GM20000 (cell line): ENCODE measurements at places on chromosomes 2 and 18.

DNA sequence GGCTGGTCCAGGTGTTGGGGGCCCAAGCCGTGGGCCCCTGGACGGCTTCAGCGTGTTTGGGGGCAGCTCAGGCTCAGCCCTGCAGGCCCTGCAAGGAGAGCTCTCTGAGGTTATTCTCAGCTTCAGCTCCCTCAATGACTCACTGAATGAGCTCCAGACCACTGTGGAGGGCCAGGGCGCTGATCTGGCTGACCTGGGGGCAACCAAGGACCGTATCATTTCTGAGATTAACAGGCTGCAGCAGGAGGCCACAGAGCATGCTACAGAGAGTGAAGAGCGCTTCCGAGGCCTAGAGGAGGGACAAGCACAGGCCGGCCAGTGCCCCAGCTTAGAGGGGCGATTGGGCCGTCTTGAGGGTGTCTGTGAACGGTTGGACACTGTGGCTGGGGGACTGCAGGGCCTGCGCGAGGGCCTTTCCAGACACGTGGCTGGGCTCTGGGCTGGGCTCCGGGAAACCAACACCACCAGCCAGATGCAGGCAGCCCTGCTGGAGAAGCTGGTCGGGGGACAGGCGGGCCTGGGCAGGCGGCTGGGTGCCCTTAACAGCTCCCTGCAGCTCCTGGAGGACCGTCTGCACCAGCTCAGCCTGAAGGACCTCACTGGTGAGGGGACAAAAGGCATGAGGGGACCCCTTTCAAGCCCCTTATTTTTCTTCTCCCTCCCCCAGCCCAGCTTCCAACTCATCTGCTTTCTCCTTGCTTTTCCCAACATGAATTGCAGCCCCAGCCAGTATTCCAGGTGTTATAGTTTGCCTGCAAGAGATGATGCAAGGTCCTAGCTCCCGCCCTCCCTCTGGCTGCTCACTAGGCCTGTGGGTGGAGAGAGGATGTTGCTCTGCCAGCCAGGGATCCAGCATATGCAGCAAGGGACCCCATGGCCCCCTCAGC, 2.9 kb upstream of the KHK start:
- no peak for DNase-seq

DNA sequence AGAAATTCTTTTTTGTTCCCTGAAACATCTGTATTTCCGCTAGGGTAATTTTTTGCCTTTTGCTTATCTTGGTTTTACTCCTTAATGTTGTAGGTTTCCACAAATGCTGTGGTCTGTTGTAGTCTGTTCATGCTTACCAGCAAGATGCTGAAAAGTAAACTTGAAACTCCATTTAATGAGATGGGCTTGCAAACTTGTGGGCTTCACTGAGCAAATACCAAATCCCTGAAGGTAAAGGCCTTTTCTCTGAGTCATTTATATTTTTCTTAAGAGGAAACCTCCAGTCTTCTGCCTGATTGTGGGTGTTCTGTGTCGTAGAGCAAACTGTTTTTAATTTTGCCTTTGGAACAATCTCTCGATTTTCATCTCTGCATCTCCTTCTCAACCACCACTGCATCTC, 9.3 kb downstream of the SP140 start:
- DNase-seq = no peak

DNA sequence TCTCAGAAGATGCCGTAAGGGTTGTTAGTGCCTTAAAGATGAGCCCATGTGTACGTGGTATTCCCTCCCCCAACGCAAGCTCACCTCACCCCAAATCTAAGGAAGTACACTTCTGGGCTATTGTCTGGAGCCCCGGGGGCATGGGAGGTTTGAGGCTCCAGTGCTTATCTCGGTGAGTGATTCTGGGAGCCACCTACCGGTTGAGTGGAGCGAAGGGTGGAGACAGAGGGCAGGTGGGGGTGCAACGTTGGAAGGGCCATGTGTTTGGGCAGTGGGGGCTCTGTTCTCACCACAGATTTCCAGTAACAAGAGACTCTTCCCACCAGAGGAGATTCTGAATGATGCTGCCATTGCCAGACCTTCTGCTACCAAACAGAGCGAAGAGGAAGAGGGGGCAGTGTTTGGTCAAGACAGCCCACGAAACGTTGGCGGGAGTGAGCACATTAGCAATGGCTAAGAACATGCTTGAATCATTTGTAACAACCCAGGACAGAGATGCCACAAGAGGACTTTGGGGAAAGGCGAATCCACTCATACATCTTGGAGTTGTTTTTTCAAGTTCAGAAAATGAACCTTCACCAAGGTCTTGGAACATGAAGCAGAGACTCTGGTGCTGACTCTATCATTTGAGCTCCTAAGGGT, 38.7 kb downstream of the TWIST2 start:
- DNase-seq = no peak

DNA sequence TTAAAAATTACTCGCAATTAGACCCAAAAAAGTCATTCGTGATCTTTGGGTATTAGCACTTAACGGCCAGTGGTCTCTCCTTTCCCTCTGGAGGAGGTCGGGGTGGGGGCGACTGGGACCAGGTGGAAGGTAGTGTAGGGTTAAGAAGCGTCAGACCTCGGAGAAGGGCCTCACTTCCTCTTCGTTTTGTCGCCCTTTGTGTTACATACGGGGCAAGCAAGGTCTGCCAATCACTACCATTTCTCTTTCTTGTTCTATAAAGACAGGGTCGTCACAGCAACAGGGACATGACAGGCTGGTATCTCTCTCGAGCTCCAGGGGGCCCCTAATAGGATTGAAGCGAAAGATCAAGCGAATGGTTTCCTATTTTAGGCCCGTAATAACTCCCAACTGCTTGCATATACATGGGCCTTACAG, 136.6 kb downstream of the INSIG2 start:
- DNase-seq = peak; percentile 58

- no peak for DNase-seq
Observed at GRCh38 chr2:173749315-173749714, 215.9 kb downstream of the SP3 start.

GRCh38 chr2:101096619-101097142, 54.5 kb downstream of the TBC1D8 start:
- no peak for DNase-seq

DNA sequence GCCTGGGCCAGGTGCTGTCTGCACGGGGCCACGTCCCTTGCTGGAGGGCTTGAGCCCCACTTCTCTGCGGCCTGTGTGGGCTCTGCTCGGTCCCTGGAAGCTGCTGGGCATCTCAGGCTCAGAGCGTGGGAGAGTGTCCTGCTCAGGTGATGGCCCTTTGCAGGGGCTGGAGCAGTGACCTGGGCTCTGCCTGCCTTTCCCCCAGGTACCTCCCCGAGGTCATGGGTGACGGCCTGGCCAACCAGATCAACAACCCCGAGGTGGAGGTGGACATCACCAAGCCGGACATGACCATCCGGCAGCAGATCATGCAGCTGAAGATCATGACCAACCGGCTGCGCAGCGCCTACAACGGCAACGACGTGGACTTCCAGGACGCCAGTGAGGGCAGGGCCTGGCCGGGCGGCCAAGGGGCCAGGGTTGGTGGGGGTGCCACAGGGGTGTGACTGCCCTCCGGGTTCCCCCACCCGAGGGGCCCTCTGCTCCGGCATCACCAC, 29.9 kb downstream of the GPC1 start:
- DNase-seq = no peak

DNA sequence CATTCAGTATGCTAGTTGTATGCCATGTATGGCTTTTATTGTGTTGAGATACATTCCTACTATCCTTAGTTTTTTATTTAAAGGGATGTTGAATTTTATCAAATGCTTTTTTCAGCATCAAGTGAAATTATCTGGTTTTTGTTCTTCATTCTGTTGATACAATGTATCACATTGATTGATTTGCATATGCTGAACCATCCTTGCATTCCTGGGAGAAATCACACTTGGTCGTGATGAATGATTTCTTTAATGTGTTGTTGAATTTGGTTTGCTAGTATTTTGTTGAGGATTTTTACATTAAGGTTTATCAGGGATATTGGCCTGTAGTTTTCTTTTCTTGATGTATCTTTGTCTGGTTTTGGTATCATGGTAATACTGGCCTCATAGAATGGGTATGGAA, 49.7 kb downstream of the CD28 start:
- no peak for DNase-seq

DNA sequence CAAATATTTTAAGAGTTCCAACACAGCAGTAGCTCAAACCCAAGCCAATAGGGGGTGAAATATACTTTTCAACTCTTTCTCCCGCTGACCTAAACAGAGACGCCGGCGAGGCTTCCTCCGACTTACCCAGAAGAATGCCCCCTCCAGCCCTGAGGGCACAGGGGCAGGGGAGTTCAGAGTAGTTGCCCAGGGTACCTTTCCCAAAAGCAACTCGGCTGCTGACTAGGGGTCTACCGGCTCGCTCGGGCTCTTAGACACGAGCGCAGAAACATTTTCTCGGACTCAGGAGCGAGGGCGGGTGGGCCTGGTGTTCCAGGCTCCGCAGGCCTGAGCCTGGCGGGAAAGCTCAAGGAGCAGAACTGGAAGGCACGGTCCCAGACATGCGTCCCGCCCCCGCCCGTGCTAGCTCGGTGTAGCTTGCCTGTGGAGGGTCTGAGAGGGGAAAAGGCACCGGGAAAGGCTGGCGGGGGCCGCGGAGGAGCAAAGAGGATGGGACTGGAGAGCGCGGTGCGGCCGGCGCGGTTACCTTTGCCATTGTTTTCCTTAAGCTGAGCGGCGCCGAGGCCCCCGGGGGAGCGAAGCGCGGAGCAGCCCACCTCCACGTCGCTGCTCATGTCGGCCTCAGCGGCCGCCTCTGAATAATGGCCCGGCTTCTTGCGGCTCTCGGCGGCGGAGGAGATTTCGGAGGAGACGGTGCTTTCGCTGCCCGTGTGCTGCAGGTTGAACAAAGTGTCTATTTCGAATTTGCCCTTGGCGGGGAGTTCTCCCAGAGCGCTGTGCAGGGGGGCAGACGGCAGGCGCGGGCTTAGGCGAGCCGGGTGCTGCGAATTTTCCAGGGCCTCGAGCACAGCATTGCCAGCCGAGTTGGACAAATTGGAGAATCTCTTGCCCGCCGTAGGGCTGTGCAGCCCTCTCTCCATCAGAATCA, 674 bp downstream of the EVX2 start:
- no peak for DNase-seq
